Activated B cell treated with CpG ODN at 0.5 μM for 24 hours (primary cell): ENCODE measurements at places on chromosomes 2 and 18.
A peak's percentile ranks its signal among the peaks of the same experiment; 100 is the strongest.

DNA sequence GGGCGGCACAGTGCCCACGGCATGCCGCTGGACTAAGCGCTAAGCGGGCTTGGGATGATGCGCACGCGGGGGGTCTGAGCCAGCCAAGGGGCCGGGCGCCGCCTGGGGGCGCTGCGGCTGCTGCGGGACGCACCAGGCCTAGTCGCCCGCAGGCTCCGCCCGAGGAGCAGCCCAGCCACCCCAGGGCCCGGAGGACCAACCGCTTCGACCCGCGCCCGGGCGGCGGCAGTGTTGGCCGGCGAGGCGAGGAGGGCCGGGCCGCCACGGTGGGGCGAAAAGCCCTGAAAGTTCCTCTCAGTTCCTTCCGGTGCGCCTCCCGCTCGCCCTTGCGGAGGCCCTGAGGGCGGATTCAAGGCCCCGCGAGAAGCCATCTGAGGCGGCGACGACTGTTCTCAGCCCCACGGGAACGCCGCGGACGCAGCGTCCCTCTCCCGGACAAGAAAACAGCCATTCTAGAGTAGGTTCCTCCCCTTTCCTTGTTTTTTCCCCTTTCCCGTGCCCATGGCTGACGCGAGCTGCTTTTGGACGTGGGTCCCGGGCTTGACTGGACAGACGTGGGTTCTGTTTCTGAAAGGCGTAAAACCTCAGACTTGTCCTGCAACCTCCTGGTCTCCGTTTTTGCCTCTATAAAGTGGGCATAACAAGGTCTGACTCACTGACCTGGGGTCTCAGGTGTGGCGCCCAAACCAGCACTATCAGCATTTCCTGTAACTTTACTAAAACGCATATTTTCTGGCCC, at the start of gene ANKAR:
ANKAR (plus strand) TSS at position 297 of the 739 bp plus-strand sequence. CDS start 1,821 bp downstream, outside the sequence.
- DNase-seq: peak; percentile 89

GRCh38 chr2:8517850-8518498, 163.9 kb upstream of the ID2 start:
- DNase-seq: no peak

- DNase-seq: no peak
These were observed 52.3 kb downstream of the RAB10 start for GRCh38 chr2:26086155-26086637.

- no peak for DNase-seq
These were observed 107.7 kb downstream of the INHBB start for GRCh38 chr2:120453635-120453998.

DNA sequence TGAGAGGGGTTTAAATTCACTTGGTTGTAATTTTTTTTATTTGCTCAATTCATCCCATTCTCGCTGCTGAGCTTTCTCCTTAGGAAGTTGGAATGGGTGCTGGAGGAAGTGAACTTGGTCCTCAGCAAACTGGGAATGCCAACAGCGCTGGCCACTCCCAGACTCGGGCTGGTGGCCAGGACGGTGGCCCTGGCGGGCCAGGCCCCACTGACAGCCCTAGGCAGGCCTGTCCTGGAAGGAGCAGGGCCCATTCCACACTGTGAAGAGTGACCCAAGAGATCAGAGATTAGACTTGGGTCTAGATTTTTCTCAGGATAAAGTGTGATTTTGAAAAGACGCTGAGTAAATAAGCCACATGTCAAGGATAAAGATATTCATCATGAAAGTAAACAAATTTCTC, 132.7 kb downstream of the HDAC4 start:
- DNase-seq: no peak

- no peak for DNase-seq
These were observed 385.8 kb downstream of the ZEB2 start for GRCh38 chr2:144133936-144134665.

- DNase-seq: no peak
These were observed 459.7 kb downstream of the LRATD1 start for GRCh38 chr2:15092181-15092580.

DNA sequence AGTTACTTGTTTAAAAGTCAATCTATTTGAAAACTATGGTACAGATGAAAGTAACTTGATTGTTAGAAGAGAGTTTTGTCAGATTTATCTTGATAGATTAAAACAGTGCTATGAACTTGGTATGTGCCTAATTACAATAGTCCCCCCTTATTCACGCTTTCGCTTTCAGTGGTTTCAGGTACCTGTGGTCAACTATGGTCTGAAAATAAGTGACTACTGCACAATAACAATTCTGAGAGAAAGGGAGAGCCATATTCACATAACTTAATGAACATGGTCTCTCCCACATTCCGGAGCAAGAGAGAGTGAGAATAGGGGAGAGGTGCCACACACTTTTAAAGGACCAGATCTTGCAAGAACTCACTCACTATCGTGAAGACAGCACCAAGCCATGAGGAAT, 13.2 kb upstream of the MAP4K4 start:
- no peak for DNase-seq

- no peak for DNase-seq
These were observed 46.3 kb upstream of the GBX2 start for GRCh38 chr2:236214376-236214995.

DNA sequence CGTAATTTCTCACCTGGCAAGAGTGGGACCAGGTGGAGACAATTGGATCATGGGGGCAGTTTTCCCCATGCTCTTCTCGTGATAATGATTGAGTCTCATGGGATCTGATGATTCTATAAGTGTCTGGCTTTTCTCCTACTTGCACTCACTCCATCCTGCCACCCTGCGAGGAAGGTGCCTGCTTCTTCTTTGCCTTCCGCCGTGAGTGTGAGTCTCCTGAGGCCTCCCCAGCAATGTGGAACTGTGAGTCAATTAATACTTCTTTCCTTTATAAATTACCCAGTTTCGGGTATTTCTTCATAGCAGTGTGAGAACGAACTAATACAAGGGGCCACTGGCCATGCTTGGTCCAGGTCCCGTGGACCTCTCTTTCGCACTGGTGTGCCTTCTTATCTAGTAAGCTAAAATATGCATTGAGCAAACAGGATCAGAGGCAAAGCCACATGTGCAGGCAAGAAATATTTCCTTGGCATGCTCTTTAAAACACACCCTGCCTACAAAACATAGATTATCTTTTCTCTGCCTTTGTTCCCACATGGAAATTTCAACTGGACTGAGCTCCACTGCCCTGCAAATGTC, 821.1 kb downstream of the TRIB2 start:
- DNase-seq: no peak

- no peak for DNase-seq
These were observed 115.4 kb downstream of the KYNU start for GRCh38 chr2:142992840-142993239.

DNA sequence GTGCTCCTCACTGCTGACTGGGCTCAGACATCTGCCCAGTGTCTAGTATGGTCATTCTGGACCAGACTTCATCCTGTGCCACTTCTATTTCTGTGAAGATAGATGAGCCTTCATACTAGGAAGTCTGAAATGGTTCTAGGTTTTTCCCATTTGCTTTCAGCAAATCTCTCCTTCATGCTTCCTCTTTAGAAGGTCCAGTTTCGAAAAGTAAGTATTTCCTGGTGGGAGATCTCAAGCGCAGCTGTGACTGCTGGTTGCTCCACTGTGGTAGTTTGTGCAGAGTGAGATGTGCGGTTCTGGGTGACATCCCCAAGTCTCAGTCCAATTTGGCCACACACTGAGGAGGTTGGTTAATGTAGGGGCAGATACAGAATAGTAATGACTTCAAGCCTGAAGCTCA, 14.4 kb downstream of the IL36B start:
- DNase-seq: no peak

DNA sequence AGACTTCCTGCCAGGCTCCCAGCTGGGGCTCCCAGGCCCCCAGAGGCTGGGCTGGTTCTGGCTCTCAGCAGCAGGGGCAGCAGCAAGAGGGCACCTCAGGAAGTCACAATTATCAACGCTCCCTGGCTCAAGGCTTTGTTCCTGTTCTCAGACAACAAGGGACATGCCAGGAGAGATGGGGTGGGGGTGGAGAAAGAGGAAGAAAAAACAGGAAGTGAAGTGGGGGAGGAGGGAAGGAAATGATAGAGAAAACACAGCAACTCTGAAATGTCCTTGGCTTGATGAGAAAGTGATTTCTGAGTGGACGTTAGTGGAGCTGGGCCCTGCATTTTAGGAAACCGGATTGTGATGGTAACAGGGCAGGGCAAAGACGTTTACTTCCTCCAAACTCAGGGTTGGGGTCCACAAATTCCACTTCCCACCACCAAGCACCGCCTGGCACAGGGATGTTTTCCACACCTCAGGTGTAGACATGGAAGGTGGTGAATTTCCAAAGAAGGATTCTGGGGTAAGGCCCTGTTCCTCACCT, 40.4 kb downstream of the CYRIA start:
- DNase-seq: no peak
